ENCODE measurements at places on chromosomes 4 and X. TPM values are rescaled to one million over a fixed set of nuclear protein-coding genes. Genes with fewer than 3 reads are reported as not detected.
A peak's percentile ranks its signal among the peaks of the same experiment; 100 is the strongest.

MAGEB10 gene
- not detected for total RNA-seq

FGFBP2 gene
- total RNA-seq = not detected

GUCY1A1 gene
- total RNA-seq = 2.3 TPM

KLB gene
- total RNA-seq = 1.3 TPM

GABRQ gene
- not detected for total RNA-seq

CXCL11 gene
- not detected for total RNA-seq

ZNF711 gene
- total RNA-seq = 13.2 TPM

TECRL gene
- not detected for total RNA-seq

TSR2 gene
- total RNA-seq = 13.9 TPM

DNAAF6 gene
- total RNA-seq = not detected

SNCA gene
- 1.2 TPM for total RNA-seq

GRCh38 chrX:129833153-129833990 lies 10.3 kb downstream of the ZDHHC9 start:
- H3K27ac ChIP-seq = no peak overlapping the region
- no peaks in the 10 kb centered on the region for H3K4me1 ChIP-seq
- H3K4me3 ChIP-seq = no peak overlapping the region
- DNase-seq = no peak
- no peaks in the 10 kb centered on the region for H3K27me3 ChIP-seq

GRCh38 chr4:14392378-14392777 lies 609.9 kb upstream of the CPEB2 start:
- no peak for DNase-seq
- no peaks in the 10 kb centered on the region for H3K36me3 ChIP-seq
- no peak overlapping the region for H3K4me3 ChIP-seq
- H3K4me1 ChIP-seq = no peaks in the 10 kb centered on the region
- no peak overlapping the region for H3K27ac ChIP-seq

DNA sequence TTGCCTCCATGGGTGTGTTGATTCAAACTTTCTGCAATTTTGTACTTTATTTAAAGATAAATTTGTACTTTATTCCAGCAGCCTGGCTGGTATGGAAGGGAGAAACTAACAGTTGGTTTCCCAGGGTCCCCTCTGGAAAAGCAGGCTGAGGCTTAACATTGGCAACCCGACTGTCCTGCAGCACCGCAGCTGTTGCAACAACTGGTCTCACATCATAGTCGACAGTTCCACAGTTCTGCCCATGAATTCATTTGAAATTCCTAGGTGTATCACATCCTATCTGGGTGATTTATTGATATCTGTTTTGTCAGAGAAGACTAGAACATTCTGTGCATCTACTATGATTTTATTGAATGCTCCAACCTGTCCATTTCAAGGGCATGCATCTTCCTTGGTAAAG lies 98.8 kb upstream of the GATB start:
- DNase-seq = no peak
- no peaks in the 10 kb centered on the region for H3K36me3 ChIP-seq
- no peak overlapping the region for H3K27ac ChIP-seq
- no peaks in the 10 kb centered on the region for H3K27me3 ChIP-seq
- no peak overlapping the region for H3K4me3 ChIP-seq
- no peaks in the 10 kb centered on the region for H3K4me1 ChIP-seq

DNA sequence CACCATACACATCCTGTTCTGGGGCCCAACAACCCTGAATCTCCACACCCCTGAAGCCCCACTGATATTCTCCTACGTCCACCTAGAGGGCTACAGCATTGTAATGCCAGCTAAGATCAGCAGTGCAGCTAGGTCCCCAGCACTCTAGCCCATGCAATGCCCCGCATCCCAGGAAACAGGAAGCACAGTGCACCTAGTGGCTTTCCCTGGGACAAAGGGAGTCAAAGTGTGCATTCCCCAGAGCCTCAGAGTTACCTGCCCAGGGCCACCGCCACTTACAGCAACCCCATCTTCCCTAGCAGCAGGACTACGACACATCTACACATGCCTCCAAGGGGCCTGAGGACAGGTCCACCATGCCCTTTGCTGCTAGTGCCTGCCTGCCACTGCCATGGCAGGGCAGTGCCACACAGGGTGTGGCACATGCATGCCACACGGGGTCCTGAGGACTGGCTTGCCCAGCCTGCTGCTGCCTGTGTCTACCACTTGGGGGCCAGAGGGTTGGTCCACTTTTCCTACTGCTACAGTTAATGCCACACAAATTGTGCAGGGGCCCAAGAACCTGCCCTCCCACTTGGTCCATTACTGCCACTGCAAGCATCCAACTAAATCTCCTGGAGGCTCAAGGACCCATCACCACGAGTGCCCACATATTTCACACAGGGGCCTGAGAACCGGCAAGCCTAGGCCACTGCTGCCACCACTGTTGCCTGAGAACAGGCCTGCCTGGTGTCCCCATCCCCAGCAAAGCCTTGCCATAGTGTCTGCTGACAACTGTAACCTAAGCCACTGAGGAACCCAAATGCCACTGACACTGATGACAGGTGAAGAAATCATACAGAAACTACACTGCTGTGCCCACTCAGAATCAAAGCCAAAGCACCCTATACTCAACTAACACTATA lies 23.7 kb downstream of the TLR6 start:
- no peaks in the 10 kb centered on the region for H3K36me3 ChIP-seq
- no peaks in the 10 kb centered on the region for H3K27me3 ChIP-seq
- H3K4me3 ChIP-seq = no peak overlapping the region
- no peaks in the 10 kb centered on the region for H3K4me1 ChIP-seq
- no peak overlapping the region for H3K27ac ChIP-seq

DNA sequence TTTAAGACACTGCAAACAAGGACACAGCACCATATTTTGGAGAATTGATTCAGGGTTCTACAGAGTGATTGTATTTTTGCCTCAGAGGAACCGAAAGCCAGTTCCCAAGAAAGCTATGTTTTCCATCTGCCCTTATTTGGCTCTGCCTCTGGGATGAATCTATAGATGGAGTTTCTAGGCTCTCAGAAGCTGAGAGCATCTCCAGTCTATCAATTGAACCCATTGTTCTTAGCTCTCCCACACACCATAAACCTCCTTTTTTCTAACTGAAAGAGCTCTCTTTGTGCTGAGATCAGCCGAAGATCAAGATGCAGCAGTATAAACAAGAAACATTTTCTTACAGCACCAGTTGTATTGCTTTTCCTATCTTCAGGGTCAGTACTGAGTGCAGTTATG lies 16.9 kb downstream of the PLP1 start:
- H3K27me3 ChIP-seq = no peaks in the 10 kb centered on the region
- no peak for DNase-seq
- no peak overlapping the region for H3K27ac ChIP-seq
- H3K4me3 ChIP-seq = no peak overlapping the region
- no peaks in the 10 kb centered on the region for H3K4me1 ChIP-seq

DNA sequence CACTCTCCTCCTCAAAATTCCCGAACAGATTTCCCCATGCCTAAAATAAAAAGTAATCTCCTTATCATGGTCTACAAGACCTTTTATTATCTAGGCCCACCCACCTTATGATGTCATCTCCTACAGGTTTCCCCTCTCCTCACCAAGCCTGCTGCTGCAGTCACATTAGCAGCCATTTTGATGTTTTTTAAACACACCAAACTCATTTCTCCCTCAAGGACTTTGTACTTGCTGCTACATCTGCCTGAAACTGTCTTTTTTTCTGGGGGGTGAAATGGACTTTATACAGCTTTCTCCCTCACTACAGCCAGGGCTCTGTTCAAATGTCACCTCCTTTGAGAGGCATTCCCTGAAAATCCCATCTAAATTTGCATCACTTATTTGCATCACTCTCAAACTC lies 90.2 kb upstream of the TAB3 start:
- H3K36me3 ChIP-seq = no peaks in the 10 kb centered on the region
- H3K4me1 ChIP-seq = no peaks in the 10 kb centered on the region
- no peak overlapping the region for H3K27ac ChIP-seq
- no peak overlapping the region for H3K4me3 ChIP-seq
- no peak for DNase-seq
- no peaks in the 10 kb centered on the region for H3K27me3 ChIP-seq

GRCh38 chr4:155450676-155451075 lies 73.9 kb upstream of the MAP9 start:
- H3K4me1 ChIP-seq = no peaks in the 10 kb centered on the region
- H3K27ac ChIP-seq = no peak overlapping the region
- no peaks in the 10 kb centered on the region for H3K36me3 ChIP-seq
- no peak for DNase-seq
- H3K27me3 ChIP-seq = no peaks in the 10 kb centered on the region
- H3K4me3 ChIP-seq = no peak overlapping the region

DNA sequence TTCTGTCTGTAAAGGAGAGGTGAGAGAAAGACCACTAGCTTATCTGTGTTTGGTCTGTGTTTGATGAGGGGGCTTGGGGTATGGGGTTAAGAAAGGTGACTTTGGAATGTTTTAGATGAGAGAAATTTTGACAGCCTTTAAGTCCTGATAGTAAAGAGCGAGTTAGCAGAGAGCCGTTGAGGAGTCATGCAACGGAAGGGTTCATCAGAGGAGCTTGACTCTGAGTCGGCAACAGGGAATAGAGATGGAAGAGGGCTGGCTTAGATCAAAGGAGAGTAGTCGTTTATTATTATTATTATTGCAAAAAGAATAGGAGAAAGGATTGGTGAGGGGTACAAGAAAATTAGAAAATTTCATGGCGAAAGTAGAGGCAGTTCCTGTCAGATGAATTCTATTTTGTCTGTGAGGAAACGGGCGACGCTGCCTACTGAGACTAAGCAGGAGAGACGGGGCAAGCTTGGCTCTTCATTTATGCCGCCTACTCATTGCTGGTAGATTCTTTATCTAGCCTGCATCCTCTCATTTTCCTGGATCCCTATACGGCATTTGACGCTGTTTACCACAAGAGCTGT lies 473 bp upstream of the VAMP7 start:
- H3K4me3 ChIP-seq = peak overlapping the region; percentile 71
- no peaks in the 10 kb centered on the region for H3K36me3 ChIP-seq
- H3K4me1 ChIP-seq = no peaks in the 10 kb centered on the region
- no peaks in the 10 kb centered on the region for H3K27me3 ChIP-seq

DNA sequence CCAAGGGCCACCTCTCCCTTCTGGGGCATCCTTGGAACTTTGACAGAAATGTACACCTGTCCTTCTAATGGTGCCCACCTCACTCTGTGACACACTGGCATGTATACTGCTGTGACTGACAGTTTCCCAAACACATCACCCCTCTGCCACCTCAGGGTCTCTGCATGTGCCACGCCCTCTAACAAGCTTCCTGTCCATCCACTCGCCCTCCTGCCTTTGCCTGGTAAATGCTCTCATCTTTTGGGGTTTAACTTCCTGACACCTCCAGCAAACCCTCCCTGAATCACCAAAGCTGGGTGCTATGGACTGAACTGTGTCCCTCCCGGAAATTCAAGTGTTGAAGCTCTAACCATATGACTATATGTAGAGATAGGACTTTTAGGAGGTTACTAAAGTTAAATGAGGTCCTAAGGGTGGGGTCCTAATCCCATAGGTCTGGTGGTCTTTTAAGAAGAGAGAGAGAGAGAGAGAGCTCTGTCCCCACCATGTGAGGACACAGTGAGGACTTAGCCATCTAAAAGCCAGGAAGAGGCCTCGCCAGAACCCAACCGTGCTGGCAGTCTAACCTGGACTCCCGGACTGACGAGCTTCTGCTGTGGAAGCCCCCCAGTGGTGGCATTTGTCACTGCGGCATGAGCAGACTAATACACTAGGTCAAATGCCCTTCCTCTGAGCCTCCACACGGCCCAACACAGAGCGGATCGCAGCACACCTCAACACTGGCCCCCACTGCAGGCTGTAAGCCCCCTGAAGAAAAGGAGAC lies 95.6 kb downstream of the AFAP1 start:
- DNase-seq = peak; percentile 78
- no peaks in the 10 kb centered on the region for H3K27me3 ChIP-seq
- H3K36me3 ChIP-seq = no peaks in the 10 kb centered on the region
- no peak overlapping the region for H3K27ac ChIP-seq
- no peaks in the 10 kb centered on the region for H3K4me1 ChIP-seq

- H3K4me3 ChIP-seq = no peak overlapping the region
- H3K27me3 ChIP-seq = no peaks in the 10 kb centered on the region
- no peaks in the 10 kb centered on the region for H3K4me1 ChIP-seq
- no peaks in the 10 kb centered on the region for H3K36me3 ChIP-seq
These were observed 2.6 kb downstream of the CDKL5 start for GRCh38 chrX:18428006-18428405.

- H3K4me1 ChIP-seq = no peaks in the 10 kb centered on the region
- no peaks in the 10 kb centered on the region for H3K36me3 ChIP-seq
- no peak overlapping the region for H3K27ac ChIP-seq
- H3K27me3 ChIP-seq = no peaks in the 10 kb centered on the region
- H3K4me3 ChIP-seq = no peak overlapping the region
- no peak for DNase-seq
These were observed 250.5 kb upstream of the GPRIN3 start for GRCh38 chr4:89558147-89558546.

GRCh38 chrX:134679644-134680043 lies 21.4 kb upstream of the PLAC1 start:
- H3K27ac ChIP-seq = no peak overlapping the region
- H3K27me3 ChIP-seq = no peaks in the 10 kb centered on the region
- no peaks in the 10 kb centered on the region for H3K36me3 ChIP-seq
- DNase-seq = no peak

DNA sequence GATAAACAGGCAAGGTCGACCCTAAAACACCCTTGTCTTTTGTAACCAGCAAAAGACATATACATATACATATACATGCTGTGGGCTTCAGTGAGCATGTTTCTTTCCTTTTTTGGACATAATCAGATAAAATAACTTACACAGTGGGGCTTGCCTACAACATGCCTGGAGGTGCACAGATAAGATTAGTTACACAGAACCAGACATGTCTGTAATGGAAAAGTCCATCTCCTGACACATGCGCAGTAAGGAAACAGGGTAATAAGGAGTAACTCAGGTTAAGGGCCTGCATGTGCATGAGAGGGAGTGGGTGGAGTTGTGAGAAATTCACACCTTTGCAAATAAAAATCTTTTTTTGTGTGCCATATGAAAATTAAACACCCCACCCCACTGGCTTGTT lies 3.4 kb downstream of the UGT2A1 start:
- H3K27ac ChIP-seq = no peak overlapping the region
- DNase-seq = no peak
- no peak overlapping the region for H3K4me3 ChIP-seq

DNA sequence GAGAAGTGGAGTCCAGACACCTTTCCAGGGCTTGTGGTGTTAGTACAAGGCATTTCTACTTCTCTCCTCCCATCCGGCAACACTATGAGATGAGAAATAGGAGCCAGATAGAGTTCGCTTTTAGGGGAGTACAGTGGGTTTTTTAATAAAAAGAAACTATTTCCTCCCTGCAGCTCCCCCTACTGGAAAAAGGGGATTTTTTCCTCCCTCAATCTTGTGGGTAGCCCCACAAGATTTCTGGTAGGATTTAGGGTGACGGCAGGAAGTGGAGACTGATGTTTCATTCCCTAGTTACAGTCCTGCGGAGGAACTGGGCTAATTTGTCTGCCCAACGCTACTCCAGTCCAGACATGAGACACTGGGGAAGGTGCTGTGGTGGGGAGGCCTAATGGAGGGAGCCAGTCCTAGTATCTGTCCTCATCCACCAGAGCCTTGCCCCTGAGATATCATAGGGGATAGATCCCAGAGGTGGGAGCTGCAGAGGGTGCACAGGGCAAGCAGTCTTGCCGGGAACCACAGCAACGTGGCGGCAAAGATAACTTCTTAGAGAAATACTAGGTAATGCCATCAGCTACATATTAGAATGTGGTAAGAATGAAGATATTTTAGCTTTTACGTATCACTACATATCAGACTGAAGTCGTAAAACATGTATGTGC lies 45.5 kb upstream of the PRKG2 start:
- no peak overlapping the region for H3K27ac ChIP-seq
- no peak for DNase-seq
- H3K27me3 ChIP-seq = no peaks in the 10 kb centered on the region

All from Peyer's patch (tissue), 4 donors.